ENCODE measurements at places on chromosomes 13 and 19.

GRCh38 chr19:9205501-9206113, 13.8 kb downstream of the OR7D4 start:
- DNase-seq = peak; percentile 59

DNA sequence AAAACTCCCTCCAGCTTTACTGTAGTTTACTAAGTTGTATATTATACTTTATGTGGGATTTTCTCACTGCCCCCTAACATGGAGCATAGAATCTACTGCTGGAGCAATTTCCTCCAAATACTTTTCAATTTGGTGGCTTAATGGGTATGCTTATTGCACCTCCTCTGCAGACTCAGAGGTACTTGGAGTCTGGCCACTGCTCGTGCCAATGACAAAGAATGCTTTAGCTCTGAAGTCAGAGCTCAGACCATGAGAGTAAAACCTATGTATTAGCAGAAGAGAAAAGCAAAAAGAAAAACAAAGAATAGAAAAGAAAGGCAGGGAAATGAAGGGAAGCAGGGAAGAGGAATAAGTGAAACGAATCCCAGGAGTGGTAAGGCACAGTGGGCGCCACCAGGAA, 71.9 kb downstream of the SUCLA2 start:
- no peak for DNase-seq

GRCh38 chr13:45102136-45102507, 18.2 kb upstream of the GTF2F2 start:
- DNase-seq = no peak

GRCh38 chr13:44273991-44274770, 99.4 kb upstream of the SERP2 start:
- peak; percentile 73 for DNase-seq

GRCh38 chr19:47036097-47036651, 12.2 kb downstream of the TMEM160 start:
- DNase-seq = no peak

DNA sequence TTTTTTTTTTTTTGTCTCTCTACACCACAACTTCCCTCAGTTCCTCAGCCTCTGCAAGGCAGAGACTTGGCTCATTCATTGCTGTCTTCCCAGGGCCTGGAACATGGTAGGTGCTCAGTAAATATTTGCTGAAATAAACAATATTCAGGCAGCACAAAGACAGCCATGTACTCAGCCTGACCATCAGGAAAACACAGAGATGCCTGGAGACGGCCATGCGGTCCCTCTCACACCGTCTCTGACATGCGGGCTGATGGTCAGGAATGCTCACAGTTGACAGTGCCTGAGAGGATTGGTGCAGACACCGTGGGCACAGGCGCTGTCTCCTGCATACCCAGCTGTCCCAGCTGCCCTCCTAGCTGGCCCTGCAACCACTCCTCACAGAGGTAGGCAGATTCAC, 924 bp downstream of the PRAM1 start:
- DNase-seq = no peak

Data from CD4-positive, alpha-beta T cell treated with Interleukin-6 at 100 ng/mL for 8 hours (primary cell).